ENCODE measurements at places on chromosomes 2 and 18.
A peak's percentile ranks its signal among the peaks of the same experiment; 100 is the strongest.

DNA sequence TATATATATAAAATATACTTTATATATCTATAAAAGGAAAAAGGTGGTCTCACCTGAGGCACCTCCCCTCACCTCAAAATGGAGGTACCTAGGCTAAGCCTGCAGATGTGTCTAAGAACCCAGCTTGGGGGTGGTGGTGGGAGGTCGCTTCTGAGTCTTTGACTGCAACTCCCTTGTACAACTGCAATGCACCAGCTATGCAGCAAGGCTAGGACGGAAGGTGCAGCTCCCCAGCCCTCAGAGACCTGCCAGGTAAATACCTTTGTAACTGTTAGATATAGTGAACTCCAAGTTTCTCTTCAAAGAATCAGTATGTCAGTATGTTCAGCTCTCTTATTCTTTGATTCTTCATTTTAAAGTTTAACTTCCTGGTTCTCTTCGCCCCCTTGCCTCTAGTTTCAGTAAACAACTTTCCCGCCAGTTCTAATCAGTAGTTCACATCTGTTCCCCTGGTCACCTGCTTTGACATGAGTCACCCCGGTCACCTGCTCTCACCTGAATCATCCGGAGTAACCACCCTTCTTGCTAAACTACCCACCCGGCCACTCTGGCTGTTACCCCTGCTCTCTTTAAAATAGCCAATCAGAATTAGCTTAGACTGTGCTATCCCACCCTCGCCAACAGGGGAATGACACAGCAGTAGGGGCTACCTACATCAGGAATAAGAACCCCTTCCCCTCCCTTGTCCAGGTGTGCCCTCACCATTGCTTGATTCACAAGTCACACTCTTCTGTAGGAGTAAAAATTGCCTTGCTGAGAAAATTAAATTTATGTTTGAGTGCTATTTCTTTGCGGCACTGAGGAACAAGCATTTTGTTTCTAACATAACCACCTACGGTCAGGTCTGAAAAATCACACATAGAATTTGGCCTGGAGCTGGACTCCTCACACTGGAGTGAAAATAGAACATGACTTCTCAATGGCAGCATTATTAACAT, 24.7 kb upstream of the IMPA2 start:
- no peak for DNase-seq

GRCh38 chr2:214575030-214575429, 164.2 kb downstream of the VWC2L start:
- peak; percentile 86 for DNase-seq

GRCh38 chr2:181399027-181399426, 58.2 kb upstream of the ITGA4 start:
- DNase-seq = no peak

DNA sequence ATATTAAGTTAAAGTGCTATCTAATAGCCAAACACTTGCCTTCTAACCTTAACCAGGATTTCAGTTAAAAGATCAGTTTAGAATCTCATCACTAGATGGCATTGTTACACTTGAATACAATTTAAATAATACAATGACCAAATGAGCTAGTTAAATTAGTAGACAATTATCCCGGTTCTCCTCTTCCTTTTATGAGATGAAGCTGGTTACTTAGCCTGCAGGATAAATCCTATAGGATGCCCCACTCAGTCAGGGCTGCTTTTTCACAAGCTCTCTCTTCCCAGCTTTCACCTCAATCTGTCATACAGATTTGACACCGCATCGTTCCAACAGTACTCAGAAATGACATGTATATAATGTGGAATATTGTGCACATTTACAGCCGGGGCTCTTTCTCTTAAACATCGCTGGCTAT, 678.8 kb downstream of the KCNJ3 start:
- DNase-seq = no peak

- no peak for DNase-seq
Observed at GRCh38 chr2:237459226-237459625, 27.8 kb upstream of the MLPH start.

- DNase-seq = no peak
Observed at GRCh38 chr2:207437524-207438143, 92.1 kb upstream of the CREB1 start.

DNA sequence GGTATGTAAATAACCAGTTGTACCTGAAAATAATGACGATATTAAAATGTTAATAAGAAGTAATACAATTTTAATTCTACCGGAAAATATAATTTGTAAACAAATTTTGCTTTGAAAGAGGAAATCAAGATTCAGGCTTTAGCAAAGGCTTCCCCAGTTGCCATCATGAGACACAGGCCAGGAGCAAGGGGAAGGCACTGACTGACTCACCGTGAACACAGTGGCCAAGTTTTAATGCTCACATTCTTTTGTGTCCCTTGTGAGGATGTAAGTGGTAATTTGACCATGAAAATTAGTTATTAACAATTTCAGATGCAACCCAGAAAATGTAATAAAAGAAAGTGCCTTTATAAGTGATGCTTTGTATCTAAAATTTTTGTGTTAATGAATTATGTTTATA, 164.1 kb downstream of the GREB1L start:
- no peak for DNase-seq

DNA sequence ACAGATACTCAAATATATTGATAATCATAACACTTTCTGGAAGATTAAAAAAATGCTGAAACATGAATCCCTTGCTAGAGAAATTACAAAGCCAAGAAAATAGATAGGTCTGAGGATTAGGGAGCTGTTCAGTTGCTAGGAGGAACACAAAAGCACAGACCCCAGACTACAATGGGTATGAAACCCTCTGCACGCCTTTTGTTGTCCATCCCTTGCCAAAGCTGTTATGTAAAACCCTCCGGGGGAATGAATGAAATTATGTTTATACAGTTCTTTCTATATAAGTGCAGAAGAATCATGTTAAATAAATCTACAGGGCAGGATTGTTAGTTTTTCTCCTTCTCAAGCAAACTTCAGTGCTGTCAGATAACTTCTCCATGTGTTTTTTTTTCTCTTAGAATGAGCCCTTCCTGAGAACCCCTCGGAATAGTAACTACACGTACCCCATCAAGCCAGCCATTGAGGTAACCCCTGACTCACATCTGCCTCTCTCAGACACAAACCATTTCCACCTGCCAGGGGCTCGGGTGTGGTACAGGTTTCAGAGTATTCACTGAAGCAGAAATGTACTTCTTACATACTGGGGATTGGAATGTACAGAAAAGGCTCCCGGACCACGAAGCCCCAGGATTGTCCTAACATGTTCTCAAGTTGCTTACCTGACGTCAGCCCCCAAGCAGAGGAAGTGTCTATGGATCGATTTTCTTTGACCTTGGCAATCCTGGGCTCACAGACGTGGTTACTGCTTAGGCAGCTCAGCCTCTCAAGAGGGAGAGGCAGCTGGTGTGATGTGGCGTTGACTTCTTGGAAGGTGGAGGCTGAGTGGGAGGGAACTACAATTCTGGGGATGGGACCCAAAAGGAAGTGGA, 118.0 kb downstream of the PLB1 start:
- DNase-seq = no peak

DNA sequence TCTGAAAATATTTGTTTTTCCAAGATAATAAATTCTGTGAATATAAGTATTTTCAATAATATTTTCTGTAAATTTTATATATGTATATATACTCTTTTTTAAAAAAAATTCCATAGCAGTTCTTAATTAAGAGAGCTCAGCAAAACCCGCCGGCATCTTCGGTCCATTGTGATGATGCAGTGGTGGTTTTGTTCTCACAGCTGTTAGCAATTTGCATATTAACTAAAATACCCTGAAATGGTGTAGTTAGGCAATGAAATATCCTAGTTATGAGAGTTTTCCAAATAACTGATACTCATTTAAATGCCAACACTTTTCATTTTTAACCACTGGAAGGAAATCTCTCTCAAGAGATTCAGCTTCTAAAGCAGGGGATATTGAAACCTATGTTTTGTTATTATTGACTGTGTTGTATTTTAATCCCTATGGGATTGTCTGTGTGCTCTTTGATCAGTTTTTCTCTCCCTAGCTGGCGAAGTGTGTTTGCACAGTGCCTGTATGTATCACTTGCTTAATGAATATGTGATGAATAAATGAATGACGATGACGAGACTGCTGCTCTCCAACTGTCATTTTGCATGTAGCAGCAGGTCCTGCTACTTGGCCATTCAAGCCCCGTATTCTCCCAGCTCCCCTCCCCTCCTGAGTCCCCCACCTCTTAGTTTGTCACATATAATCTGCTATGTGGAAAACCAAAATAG, 42.4 kb downstream of the PSMG2 start:
- no peak for DNase-seq

GRCh38 chr2:26934985-26935384, 35.5 kb upstream of the MAPRE3 start:
- DNase-seq = no peak

DNA sequence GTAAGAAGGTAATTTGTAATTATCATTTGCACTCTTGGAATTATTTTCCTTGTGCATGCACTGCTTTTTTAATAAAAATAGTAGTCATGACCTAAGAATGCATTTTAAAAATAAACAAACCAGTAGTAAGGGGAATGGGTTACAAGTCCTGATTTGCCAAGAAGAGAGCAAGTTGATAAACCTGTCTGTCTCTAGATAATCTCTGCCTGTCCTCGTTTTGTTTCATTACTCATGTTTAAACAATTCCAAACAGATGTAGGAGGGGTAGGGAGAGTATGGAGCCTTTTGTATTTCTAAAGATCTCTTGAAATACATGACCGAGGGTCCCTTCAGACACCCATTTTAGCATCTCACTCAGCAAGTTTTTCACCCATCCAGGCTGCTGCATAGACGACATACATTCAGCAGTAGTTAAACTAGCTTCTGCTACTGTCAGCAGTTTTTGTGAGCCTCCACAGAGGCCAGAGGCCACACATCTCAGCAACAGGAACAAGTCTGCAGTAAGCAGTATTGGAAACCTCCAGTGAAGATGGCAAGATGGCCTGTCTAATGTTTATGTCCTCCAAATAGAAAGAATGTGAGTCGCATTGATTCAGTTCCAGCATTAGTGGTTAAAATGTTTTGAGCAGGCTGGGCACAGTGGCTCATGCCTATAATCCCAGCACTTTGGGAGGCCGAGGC, 2.3 kb upstream of the EXOC6B start:
- DNase-seq = no peak

DNA sequence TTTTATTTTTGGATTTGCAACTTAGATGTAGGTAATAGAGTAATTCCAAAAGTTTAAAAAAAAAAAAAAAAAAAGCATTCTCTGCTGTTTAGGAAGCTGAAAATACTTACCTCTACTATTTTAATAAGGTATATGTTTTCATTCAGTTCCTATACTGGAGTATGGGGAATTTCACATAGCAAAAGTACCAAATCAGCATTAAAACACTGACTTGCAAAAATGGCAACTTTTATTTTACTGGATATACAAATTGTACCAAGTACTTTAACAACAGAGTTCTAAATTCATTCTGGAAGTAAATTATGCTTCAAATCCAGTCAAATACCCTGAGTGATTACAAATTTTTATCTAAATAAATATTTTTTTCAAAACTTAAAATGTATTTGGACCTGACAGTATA, 76.7 kb downstream of the TCF4 start:
- no peak for DNase-seq

DNA sequence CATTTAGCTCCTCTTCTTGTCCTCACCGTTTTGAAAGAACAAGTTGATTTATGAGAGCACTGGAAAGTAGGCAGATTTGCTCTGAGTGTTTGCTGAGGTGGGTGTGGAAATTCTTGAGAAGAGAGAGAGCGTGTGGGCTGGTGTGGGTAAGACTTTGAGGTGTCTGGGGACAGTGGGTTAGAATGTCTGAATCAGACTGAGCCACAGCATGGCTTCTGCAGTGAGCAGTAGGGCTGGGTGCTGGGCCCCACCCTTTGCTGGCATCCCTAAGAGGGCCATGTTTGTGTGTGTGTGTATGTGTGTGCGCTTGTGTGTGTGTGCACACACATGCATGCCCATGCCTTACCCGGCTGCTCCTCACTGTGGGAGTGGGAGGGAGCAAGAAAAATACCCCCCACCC, 63.7 kb downstream of the COPS8 start:
- DNase-seq = no peak

DNA sequence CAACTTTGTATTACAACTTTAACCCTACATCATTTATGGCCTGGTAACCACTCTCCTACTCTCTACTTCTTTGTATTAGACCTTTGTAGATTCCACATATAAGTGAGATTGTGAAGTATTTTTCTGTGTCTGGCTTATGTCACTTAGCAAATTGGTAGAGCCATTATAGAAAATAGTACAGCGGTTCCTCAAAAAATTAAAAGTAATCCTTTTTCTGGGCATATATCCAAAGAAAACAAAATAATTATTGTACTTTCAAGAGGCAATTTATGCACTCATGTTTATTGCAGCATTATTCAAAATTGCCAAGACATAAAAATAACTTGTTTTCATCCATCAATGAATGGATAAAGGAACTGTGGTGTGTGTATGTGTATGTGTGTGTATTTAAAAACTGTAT, 537.5 kb upstream of the FSIP2 start:
- DNase-seq = no peak

DNA sequence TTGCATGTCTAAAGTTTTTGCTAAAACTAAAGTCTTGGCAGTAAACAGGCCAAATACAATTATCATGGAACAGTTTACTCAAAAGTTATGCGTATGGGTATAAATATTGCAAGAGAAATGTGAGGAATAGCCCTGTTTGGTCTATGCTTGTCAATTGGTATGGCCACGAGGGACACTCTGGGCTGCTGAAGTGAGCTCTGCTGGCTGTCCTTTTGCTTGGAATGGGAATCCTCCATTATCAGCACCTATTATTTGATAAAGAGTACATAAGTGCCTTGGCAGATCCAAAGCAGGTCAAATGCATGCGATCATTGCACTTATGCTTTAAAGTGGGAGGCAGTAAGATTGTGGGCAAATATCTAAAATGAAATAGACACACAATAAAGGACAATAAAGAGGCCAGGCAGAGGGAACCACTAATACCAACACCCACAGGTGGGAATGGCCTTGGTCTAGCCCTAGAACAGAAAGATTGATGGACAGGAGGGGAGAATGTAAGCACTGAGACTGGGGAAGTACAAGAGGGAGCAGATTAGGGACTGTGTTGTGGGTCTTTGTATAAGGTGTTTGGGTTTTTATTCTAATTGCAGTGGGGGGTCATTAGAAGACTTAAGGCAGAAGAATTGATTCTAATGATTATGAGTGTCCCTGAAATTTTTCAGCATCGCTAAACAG, 60.0 kb upstream of the NOSTRIN start:
- DNase-seq = no peak

GRCh38 chr18:57775937-57776336, 27.2 kb downstream of the ATP8B1 start:
- no peak for DNase-seq

GRCh38 chr2:11554399-11554716, 20.5 kb downstream of the GREB1 start:
- no peak for DNase-seq

GRCh38 chr18:45739848-45740247, 15.9 kb downstream of the SLC14A1 start:
- no peak for DNase-seq

GRCh38 chr2:145060876-145061275, 541.0 kb upstream of the ZEB2 start:
- no peak for DNase-seq

DNA sequence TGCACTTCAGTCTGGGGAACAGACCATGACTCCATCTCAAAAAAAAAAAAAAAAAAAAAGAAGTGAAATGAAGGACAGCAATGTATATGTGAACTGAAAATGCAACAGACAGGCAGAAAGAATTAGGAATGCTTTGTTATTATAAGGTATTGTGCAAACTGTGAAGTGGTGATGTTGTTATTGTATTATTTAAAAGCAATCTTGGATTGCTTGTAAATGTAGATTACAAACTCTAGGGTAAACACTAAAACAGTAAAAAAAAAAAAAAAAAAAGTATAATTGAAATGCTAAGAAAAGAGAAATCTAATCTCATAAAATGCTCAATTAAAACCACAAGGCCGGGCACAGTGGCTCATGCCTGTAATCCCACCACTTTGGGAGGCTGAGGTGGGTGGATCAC, 25.3 kb downstream of the DYM start:
- no peak for DNase-seq

- no peak for DNase-seq
Observed at GRCh38 chr2:43465234-43465633, 130.6 kb downstream of the THADA start.
